ENCODE measurements at places on chromosomes 3 and 15. TPM values are rescaled to one million over a fixed set of nuclear protein-coding genes. Genes with fewer than 3 reads are reported as not detected.

Gene PLIN1
- 0.82 TPM for total RNA-seq

Gene PLCD1
- 27.0 TPM for total RNA-seq

Gene GOLGA6L4
- 10.4 TPM for total RNA-seq

Gene ITIH4
- total RNA-seq, result 4.0 TPM

Gene TTLL3
- 65.1 TPM for total RNA-seq

Gene MEF2A
- 82.7 TPM for total RNA-seq

Gene LRRC2
- total RNA-seq, result 6.2 TPM

Gene SIDT1
- total RNA-seq, result 0.60 TPM

- DNase-seq, result no peak
Observed at GRCh38 chr15:74399511-74400312, 32.3 kb upstream of the CYP11A1 start.

DNA sequence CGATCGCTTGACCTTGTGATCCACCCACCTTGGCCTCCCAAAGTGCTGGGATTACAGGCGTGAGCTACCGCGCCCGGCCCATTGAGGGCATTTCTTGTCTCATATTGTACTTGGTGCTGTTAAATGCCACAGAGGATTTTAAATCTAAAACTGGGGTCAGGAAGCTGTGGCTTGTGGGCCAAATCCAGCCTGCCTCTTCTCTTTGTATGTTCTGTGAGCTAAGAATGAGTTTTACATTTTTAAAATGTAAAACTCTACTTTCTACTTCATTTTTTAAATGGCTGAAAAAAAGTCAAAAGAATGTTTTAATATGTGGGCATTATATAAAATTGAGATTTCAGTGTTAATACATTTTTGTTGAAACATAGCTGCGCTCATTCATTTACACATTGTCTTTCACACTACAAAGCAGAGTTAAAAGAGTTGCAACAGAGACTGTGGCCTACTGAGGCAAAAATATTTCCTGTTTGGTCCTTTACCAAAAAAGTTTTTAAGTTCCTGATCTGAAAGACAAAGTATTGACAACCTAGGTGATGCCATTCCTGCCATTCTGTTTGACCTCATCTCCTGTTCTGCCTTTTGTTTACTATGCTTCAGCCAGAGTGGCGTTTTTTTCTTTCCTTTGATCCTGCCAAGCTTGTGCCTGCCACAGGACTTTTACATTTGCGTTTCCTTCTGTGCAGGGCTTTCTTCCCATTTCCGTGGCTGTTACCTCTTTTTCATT is 50.4 kb downstream of the PDCD6IP start:
- DNase-seq, result no peak

GRCh38 chr15:59918994-59919951 is 84.8 kb upstream of the FOXB1 start:
- no peak for DNase-seq

- no peak for DNase-seq
Observed at GRCh38 chr3:193714523-193715137, 121.6 kb downstream of the OPA1 start.

GRCh38 chr3:115347737-115348136 is 200.6 kb upstream of the ZBTB20 start:
- no peak for DNase-seq

- DNase-seq, result no peak
Observed at GRCh38 chr3:194756460-194756779, 70.7 kb downstream of the FAM43A start.

- no peak for DNase-seq
Observed at GRCh38 chr3:186746008-186746407, 28.8 kb downstream of the KNG1 start.

GRCh38 chr3:147355753-147356090 is 50.6 kb downstream of the ZIC4 start:
- no peak for DNase-seq

Data from ovary (tissue), 10 donors.